ENCODE measurements at places on chromosomes 11 and 22.

- no peak for DNase-seq
Observed at GRCh38 chr11:109815500-109816150, 277.6 kb upstream of the ZC3H12C start.

DNA sequence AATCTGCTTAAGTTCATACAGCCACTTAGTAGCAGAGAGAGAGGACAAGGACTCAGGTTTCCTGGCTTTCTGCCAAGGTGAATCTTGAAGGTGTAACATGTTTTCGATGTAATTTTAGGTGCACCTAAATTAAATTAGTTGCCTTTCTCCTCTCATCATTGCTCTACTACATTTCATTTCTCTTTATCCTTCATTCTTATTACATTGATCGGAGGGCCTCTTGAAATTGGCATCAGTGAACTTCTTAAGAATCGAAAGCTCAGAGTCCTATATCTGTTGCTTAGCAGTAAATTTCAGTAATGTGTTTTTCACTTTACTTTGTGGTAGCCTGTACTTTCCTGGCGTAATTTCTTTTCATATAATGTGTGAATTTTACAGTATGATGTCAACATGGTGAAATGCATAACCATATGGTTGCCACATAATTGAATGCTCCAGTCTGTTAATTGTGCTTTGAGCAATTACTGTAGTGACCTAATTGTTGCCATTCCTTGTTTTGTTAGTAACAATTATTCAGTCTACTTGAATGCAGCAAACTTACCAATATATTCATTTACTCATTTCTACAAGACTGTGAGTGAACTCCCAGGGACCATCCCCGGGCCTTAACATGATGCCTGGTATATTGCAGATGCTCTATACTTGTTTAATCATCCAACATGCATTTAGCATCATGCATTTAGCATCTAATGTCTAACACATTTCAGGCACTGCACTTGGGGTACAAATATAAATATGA, 138.1 kb downstream of the MAML2 start:
- DNase-seq, result no peak

GRCh38 chr22:49534386-49534785, 293.3 kb downstream of the BRD1 start:
- DNase-seq, result no peak

- DNase-seq, result no peak
Observed at GRCh38 chr22:49055406-49055805, 772.3 kb downstream of the BRD1 start.

- DNase-seq, result peak; percentile 81
Observed at GRCh38 chr22:42754658-42755057, 34.0 kb upstream of the A4GALT start.

DNA sequence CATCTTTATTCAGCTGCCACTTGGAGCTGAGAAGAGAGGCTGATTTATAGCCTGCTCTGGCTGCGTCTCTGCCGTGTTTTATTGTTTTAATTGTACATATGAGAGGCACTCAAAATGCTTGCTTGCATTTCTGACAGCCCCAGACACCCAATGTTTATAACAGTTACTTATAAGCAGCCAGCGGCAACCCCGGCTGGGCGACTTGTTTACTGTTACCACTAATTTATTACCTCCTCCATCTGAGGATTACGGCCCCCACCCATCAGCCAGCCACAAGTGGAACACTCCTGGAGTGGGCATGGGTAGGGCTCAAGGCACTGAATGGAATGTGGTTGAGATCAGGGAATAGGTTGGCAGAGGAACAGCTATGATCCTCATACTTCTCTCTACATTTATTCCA, 61.2 kb downstream of the CLPB start:
- no peak for DNase-seq

- peak; percentile 35 for DNase-seq
Observed at GRCh38 chr11:78370406-78371172, 47.0 kb downstream of the GAB2 start.

GRCh38 chr11:76918941-76919386, 58.2 kb downstream of the ACER3 start:
- peak; percentile 83 for DNase-seq

DNA sequence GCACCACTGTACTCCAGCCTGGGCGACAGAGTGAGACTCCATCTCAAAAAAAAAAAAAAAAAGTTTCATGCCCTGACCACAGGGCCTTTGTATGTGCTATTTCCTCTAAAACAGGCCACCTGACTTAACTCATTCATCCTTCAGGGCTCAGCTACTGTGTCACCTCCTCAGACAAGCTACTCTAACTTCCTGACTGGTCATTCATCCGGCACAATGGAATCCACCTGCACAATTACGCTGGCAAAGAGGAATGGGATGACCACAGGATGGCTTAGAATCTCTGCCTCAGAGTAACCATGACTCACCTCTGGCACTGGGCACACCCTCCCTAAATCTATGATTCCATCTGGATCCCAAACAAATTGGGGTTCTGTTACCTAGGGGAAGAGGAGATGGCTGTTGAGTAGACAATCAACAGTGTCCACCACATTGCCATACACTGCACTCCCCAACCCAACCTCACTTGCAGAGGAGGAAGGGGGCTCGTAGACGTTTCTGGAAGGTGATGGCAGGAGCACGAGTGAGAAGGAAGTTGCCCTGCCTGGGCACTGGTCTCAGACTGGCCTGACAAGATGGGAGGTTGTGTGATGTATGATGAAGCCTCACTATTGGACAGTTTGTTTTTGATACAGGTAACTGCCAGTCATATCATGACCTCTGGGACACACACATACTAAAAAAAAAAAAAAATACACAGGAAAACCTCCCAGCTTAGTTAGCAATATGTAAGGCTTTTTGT, 22.8 kb upstream of the HMOX1 start:
- peak; percentile 22 for DNase-seq

DNA sequence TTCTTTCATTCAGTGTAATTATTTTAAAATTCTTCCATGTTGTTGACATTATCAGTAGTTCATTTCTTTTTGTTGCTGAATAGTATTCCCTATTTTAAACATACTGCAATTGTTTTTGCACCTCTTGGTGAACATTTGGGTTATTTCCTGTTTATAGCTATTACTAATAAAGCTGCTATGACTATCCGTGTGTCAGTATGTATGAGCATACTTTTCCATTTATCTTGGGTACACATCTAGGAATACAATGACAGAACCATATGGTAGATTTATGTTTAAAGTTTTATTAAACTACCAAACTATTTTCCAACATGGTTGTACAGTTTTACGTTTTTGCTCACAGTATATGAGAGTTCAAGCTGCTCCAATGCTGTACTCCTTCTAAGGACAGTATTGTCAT, 22.0 kb upstream of the FIBIN start:
- DNase-seq, result peak; percentile 52

- no peak for DNase-seq
Observed at GRCh38 chr11:111417011-111417765, 38.1 kb upstream of the POU2AF1 start.
